Foreskin keratinocyte (primary cell): ENCODE measurements at places on chromosomes 3 and 15.

GRCh38 chr15:66954601-66955000, 110.8 kb upstream of the SMAD3 start:
- DNase-seq = no peak

DNA sequence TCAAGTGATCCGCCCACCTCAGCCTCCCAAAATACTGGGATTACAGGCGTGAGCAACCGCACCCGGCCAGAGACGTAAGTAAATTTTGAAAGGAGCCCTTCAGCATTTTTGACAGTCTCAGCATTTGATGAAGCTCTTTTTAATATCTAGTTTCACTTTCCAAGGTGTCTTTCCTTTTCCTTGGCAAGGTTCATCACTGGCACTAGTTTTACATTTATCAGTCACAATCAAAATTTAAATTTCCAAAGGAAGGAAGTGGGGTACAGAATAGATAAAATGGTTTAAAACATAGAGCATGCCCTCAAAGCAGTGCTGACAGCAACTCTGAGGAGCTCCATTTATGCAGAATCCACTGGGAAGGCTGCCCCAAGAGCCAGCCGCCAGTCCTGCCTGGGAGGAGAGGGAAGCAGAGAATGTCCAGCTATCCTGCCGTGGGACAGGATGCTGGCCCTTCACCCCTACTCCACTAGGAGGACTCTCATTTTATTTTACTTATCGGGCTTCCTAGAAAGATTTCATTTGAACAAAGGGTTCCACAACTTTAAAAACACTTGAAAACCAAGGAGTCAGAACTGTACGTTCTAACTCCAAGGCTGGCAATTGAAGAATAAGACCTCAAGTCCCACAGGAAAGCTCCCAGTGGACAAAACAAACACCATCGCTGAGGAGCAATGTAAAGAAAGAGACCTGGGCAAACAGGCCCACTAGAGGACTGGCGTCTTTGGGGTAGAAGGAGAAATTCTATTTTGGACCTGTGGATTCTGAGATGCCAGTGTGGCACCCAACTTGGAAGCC, 9.9 kb downstream of the SFMBT1 start:
- DNase-seq = no peak

DNA sequence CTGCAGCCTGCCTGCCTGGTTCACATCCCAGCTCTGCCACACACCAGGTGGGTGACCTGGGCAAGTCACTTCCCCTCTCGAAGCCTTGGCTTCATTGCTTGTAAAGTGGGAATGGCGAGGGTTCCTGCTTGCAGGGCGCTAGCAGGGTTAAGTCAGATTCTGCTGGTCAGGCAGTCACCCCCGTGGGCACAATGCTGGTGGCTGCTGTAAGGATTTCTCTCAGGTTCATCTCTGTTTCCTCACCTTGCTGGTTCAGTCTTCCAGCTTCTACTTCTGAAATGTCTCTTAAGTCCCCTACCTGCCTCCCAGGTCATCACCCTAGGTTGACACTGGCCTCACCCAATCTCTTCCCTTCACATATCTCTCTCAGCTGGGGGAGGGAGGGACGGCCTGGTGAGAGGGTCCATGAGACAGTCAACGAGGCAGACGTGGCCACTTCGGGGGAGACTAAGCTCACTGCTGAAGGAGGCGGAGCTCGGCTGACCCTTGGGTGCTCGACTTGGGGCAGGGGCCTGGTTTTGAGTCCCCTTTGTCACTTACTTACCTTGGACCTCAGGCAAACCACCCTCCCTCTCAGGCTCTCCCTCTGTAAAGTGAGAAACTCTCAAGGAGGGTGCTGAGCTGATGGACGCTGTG, 11.5 kb downstream of the CTSH start:
- no peak for DNase-seq

- DNase-seq = no peak
Measured at GRCh38 chr3:191373327-191373726, 43.0 kb upstream of the UTS2B start.

- no peak for DNase-seq
Measured at GRCh38 chr3:8604988-8605387, 39.6 kb downstream of the SSUH2 start.

- no peak for DNase-seq
Measured at GRCh38 chr15:38551720-38552648, 12.6 kb downstream of the RASGRP1 start.

- no peak for DNase-seq
Measured at GRCh38 chr3:145089337-145089736, 1071.6 kb downstream of the PLOD2 start.

GRCh38 chr3:15313461-15313860, 18.9 kb downstream of the SH3BP5 start:
- no peak for DNase-seq

- no peak for DNase-seq
Measured at GRCh38 chr15:74322558-74323180, 44.8 kb downstream of the CYP11A1 start.

GRCh38 chr15:67022587-67023105, 42.8 kb upstream of the SMAD3 start:
- DNase-seq = no peak

- DNase-seq = no peak
Measured at GRCh38 chr15:62378772-62379498, 213.8 kb upstream of the C2CD4B start.

- DNase-seq = no peak
Measured at GRCh38 chr15:39735120-39735717, 47.4 kb downstream of the FSIP1 start.
